Non-pigmented ciliary epithelial cell (primary cell): ENCODE measurements at places on chromosomes 7 and 10.
A peak's percentile ranks its signal among the peaks of the same experiment; 100 is the strongest.

GRCh38 chr7:94423863-94424735 is 29.4 kb downstream of the COL1A2 start:
- DNase-seq, result no peak

- DNase-seq, result no peak
Observed at GRCh38 chr7:100823140-100823525, 4.2 kb downstream of the EPHB4 start.

- DNase-seq, result no peak
Observed at GRCh38 chr10:133400624-133401424, 6.9 kb downstream of the MTG1 start.

- DNase-seq, result no peak
Observed at GRCh38 chr7:92778972-92779371, 57.4 kb downstream of the CDK6 start.

- no peak for DNase-seq
Observed at GRCh38 chr7:145339319-145339718, 503.5 kb upstream of the TPK1 start.

GRCh38 chr7:34838329-34838728 is 180.3 kb downstream of the NPSR1 start:
- DNase-seq, result no peak

GRCh38 chr10:67602268-67602950 is 93.6 kb downstream of the CTNNA3 start:
- peak; percentile 75 for DNase-seq

DNA sequence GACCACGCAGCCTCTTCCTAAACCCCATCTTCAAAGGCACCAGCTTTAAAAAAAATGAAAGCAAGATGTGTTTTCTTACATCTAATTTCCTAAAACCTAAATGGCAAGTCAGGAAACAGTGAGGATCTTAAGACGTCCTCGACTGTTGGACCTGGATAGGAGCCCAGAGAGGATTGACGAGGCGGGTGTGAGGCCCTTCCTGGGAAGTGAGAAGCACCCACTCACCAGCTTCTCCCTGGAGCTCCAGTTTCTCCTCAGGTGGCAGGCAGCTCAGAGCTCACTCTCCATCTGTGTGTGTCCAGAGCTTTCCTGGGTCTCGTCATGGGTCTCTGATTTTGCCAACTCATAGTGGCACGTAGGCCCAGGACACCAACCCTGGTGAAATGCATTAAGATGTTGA is 614.0 kb upstream of the AUTS2 start:
- DNase-seq, result no peak

GRCh38 chr10:24503461-24504320 is 220.0 kb downstream of the ARHGAP21 start:
- DNase-seq, result peak; percentile 23

- no peak for DNase-seq
Observed at GRCh38 chr7:101740981-101741725, 76.3 kb upstream of the CUX1 start.

DNA sequence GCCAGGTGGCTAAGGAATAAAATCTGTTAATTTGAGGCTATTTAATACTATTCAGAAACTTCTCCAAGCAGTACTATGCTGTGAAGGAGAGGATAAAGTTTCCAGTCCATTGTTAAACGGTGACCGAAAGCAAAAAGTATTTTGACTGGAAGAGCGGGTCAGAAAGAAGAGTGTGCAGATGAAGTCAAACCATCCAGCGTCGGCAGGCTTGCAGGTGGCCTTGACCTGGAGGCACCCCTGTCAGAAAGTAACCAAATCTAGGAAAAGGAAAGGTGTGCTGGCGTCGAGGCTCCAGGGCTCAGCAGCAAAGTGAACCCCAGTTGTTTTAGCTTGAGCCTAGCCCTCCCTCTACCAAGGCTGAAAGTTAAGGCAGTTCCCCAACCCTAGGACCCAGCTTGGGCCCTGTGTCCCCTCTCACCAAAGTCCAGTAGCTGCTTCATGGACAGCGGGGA is 544 bp downstream of the PDK4 start:
- no peak for DNase-seq

DNA sequence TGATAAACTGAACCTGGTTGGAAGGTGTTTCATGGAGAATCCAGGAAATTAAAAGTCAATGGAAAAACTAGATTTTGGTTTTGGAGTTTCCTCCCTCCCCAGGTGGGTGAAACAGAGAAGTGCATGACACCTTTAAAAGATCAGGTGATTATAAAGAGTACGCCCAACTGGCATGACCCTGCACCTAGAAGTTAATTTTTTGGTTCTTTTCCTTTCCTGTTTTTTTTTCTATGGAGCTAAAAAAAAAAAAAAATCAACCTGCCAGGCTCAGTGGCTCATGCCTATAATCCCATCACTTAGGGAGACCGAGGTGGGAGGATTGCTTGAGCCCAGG is 7.9 kb downstream of the GJD4 start:
- no peak for DNase-seq

DNA sequence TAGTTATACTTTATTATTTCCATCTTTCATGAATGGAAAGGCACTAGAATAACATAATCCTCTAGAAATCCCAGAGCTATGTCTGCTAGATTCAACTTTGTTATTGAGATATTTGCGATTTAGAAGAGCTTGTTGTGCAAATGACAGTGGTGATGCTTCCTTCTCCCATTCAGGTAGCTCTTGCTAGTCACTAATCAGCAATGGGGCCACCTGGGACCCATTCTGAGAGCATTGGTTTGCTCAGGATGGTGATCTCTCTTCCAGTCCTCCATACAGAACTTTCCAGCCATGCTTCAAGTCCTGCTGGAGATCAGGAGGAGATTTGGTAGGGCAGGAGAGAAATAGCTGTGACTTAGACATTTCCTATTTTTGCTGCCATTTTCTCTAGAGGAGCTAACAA is 65.8 kb upstream of the WNT16 start:
- DNase-seq, result no peak

GRCh38 chr7:146937836-146938235 is 821.2 kb downstream of the CNTNAP2 start:
- no peak for DNase-seq

DNA sequence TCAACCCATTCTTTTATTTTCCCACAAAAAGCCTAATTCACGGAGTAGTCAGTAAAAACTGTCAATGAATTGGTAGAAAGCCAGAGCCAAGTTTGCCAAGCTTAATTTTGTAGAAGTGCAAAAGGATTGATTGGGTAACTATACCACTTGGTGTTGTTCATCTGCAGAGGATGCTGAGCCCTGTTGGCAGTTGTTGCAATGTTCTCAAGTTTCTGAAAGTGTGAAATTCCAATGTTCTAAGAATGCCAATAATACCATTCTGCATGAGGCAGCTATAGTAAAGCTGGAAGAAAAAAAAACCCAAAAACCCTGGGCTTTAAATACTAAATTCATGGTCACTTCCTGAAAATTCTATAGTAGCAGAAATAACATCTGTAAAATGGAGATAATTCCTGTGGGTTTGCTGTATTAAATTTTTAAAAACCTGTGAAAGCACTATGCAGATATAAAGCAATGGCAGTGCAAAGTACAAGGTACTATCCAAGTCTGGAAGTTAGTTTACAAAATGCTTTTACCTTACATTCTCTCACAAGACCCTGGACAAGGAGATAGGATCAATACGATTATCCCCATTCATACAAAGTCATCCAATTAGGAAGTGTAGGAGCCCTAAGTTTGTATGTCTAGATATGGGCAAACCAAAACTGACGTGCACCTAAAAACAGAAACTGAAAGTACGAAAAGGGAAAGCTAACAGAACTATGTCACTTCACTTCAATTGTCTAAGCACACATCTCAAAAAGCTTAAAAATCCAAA is 6.0 kb upstream of the PON1 start:
- DNase-seq, result no peak
